ENCODE measurements at places on chromosomes 5 and 9.

GRCh38 chr5:13045897-13046551 lies 898.5 kb downstream of the DNAH5 start:
- DNase-seq, result no peak

- no peak for DNase-seq
Observed at GRCh38 chr5:133334796-133335639, 277.3 kb downstream of the FSTL4 start.

GRCh38 chr9:131125038-131125287 lies 423 bp upstream of the NUP214 start:
- no peak for DNase-seq

DNA sequence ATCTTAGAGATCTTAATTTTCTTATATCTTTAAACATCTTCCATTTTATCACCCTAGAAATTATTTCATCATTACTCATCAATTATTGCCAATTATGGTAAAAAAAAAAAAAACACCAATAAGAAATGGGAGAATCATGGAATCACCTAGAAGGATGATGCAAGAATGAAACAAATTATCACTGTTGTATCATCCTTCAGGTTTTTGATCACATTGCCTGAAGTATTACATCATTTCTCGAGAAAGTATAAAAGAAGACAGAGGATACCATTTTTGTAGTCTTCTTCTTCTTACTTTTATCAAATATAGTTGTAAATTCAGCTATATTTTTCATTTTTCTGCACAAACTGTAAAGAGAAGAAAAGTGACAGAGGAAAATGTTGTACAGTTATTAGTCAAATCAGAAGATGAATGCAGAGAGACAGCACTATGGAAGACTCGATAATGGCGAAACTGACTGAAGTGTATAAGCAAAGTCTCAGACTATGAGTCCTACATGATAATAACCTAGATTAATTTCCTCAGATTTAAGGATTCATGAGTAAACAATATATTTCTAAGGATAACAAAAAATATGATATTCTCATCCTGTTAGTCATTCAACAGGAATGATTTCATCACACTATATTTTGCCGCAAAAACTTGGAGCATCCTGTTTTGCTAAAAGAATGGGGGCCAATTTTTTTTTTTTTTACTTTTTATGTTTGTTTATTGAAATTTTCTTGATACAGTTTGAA lies 5.9 kb upstream of the STC2 start:
- no peak for DNase-seq

GRCh38 chr9:134970719-134971118 lies 53.0 kb upstream of the FCN1 start:
- DNase-seq, result no peak

DNA sequence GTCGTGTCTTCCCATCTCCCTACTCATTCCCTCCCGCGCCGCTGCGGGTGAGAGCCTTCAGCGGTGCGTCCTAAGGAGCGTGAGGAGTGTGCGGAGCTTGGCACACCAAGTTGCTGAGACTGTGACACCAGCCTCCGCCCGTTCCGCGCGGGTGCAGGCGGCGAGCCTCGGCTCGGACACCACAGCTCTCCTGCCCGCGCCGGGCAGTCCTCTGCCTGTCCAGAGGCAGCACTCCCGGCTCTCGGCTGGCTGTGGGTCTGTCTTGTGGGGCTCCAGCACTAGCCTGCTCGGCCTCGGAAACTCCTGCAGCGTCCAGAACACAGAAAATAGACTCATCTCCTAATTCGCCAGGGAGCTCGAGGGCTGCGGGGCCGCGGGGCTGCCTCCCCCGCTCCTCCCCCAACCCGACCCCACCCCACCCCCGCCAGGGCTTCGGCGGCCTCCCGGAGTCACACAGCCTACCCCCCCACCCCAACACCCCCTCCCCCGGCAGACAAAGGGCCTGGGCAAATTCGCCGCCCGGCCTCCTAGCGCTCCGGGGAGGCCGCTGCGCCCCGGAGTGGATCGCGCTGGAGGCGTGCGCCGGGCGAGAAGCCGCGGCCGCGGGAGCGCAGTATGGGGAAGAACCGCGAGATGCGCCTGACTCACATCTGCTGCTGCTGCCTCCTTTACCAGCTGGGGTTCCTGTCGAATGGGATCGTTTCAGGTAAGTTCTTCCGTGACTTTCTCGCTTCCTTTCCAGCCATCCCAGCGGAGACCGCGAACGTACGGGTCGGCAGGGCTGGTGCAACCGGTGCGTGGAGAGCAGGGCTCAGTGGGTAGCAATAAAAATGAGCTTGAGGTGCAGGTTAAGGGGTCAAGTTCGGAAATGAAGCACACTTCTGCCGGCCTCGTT lies at the start of gene ADAMTS19:
ADAMTS19 (plus strand) TSS at position 522 of the 895 bp plus-strand sequence; CDS start at position 616, 94 bp downstream.
- no peak for DNase-seq

DNA sequence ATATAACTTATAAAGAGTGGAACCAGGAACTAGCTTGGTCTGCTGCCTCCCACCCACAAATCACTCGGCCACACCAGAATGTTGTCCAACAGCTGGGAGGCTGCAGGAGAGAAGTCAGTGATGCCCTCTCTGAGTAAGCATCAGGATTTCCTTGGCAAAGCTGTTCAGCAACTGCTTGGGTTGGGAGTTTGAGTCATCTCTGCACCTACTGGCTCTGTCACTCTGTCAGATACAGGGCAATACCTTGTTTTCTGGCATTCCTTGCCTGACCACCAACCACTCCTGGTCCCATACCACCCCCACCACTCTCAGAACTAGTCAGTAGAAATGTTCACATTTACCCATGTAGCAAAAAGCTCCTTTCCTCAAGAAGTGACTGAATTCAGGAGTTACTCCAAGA lies 36.8 kb upstream of the GCNT4 start:
- DNase-seq, result no peak

GRCh38 chr9:90073186-90073945 lies 468.6 kb downstream of the GADD45G start:
- no peak for DNase-seq

GRCh38 chr9:115213818-115214334 lies 95.9 kb upstream of the TNC start:
- DNase-seq, result no peak

- no peak for DNase-seq
Observed at GRCh38 chr9:137480686-137481683, 21.9 kb upstream of the NSMF start.

DNA sequence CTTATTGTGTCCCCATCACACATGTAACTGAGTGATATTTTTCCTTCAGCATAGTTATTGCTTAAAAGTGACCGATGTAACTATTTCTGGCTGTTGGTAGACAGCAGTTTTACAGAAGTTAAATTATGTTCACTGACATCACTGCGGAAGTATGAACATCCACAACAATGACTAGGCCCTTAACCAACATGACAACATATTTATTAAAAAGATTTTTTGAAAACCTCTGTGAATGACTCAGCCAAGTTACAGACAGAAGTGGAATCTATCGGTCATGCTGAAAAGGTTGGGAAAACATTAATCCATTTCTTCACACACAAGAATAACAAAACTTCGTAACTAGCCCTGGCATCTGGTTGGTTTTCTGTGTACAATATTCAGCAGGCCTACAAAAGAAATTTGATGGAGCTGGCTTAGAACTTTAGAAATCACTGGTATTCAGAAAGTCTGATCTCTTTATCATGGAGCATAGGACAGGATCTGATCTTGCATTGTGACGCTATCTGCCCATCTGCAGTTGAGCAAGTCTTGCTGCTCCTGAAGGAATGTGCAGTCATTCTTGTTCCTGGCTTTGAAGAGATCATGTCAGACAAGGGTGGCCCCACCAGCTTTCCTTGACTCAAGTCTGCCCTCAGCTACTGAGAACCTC lies 6.5 kb downstream of the GLIS3 start:
- DNase-seq, result no peak

DNA sequence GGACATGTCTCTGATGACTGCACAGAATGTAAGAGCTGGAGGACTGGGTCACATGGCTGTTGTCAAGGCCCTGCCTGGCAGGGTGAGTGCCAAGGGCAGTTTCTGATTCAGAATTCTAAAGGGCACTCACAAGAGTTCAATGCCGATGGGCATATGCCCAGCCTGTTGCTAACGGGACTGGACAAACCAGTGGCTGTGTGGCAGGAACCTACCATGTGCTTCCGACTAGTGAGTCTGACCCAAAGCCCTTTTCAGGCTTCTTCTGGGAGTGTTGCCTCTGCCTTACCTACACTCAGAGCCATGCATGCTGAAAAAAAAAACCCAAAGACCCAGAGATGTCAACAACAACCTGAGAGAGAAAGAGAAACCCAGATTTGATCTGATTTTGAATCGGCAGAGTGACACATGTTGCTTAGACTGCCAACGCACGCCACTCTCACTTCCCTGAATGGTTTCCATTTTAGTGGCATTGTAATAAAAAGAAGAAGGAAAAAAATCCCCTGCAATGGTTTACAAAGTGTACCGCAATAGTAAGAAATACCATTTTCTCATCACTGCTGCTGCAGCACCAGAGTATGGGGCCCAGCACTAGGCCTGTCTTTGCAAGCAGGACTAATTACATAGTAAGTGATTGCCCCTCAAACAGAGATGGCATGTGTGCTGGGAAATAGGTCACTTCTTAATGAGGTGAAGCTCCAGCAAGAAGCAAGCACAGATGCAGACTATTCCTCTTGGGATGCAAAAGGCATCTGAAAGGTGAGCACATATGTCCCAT lies 194.3 kb downstream of the PALM2AKAP2 start:
- peak; percentile 52 for DNase-seq

DNA sequence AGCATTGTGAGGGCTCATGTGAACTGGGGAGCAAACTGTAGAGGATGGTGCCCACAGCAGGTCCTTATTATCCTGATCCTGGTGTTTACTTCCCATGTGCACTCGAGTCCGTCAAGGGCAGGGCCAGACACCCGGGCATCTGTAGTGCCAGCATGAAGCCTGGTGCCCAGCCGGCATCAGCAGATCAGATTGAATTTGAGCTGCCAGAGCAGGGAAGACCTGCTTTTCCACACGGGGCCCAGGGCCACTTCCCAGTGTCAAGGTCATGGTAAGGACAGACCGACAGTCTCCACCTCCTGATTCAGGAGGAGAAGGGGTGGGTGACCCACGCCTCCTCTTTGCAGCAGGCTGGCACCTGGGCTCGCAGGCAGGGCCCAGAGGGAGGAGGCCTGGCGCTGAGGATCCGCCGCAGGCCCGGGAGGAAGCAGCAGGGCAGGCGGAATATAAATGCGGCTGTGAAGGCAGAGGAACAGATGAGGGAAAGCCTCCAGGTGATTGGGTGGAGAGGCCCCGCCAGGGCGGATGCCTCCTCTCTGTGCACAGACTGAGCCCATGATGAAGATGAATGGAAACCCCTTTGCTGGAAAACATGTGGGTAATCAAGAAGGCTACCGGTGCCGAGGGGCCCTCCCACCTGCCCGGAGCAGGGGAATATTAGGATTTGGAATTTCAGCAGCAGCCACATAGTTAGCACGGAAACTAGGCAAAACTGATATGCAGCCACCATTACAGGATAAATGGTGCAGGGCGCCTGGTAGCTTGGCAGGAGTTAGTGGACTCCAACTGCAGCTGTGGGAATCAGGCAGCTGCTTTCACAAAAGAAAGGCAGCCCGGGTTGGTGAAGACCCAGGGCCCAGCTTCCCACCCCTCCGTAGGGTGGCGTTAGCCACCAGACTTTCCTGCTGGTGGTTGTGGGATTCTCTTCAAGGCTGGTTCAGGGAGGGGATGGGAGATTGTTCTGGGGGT lies 114.9 kb downstream of the GAPVD1 start:
- no peak for DNase-seq

- no peak for DNase-seq
Observed at GRCh38 chr5:35473589-35473988, 144.1 kb upstream of the SPEF2 start.

- no peak for DNase-seq
Observed at GRCh38 chr5:22964632-22965031, 111.5 kb upstream of the CDH12 start.

GRCh38 chr9:92276331-92277032 lies 17.0 kb downstream of the IARS1 start:
- DNase-seq, result no peak

- DNase-seq, result no peak
Observed at GRCh38 chr9:36748322-36748899, 175.7 kb downstream of the MELK start.

DNA sequence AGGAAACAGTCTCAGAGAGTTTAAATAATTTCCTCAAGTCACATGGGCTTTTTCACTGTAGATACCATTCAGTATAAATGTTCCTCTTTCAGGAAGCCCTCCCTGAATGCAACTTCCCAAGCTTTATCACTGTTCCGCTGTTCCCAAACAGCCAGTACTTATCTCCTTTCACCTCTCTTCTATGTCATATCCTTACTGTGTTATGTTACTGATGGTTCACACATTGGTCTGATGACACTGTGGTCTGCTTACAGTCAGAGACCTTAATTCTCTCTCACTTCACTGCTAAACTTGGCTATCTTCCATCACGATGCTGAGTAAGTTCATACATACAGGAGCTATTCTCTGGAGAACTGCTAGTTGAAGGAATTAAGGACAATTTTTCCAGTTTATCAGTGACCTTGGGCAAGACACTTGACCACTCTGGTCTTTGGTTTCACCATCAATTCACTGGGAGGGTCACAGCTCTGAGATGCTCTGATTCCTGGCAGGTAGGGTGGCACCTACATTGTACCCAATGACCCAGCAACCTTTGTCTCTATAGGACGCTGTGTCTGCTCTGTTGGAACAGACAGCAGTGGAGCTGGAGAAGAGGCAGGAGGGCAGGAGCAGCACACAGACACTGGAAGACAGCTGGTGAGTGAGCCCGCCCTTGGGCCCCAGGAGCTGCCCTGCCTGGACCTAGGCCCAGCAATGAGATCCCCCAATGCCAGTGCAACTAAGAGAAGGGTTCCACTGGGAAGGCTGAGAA lies 42.1 kb upstream of the RARS1 start:
- DNase-seq, result no peak

- DNase-seq, result no peak
Observed at GRCh38 chr9:99966716-99967115, 60.3 kb downstream of the STX17 start.

- DNase-seq, result no peak
Observed at GRCh38 chr5:172777881-172778814, 7.2 kb upstream of the DUSP1 start.

GRCh38 chr9:32572900-32573523 lies at the start of gene NDUFB6:
Gene NDUFB6 (minus strand): TSS chr9:32573159. CDS start chr9:32573060, 99 bp downstream.
- peak; percentile 92 for DNase-seq

- DNase-seq, result no peak
Observed at GRCh38 chr5:98454407-98454806, 319.1 kb upstream of the RGMB start.

- no peak for DNase-seq
Observed at GRCh38 chr9:134214766-134215419, 50.5 kb upstream of the RNU6ATAC start.

DNA sequence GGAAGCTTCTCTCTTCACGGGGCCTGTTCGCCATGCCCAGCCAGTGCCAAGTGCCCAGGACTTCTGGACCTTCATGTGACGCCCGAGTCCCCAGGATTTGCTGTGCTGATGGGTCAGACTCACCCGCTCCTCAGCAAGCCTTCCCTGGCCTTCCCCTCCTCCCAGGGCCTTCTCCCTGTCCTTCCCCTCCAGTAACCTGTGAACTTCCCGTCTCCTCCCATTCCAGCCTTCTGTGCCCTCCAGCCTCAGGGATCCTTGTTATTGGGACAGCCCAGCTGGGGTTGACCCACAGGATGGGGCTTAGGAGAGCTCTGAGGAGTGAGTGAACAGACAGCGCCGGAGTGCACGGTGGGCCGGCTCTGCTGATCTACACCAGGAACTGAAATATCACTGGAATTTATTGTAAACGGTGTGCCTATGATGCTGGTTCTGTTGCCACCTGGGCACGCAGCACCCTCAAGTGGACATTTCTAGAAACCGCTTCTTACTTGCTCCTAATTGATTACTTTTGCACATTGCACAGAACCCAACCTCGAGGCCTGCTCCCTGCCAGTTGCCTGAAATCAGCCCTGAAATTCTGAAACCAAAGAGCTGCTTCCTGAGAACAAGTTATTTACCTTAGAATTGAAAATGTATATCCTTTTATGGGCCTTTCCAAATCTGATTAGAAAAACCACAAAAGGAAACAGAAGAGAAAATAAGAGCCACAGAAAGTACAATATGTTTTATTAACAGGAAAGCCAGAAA lies 1.5 kb downstream of the SPAAR start:
- DNase-seq, result no peak

Data from activated CD4-positive, CD25-positive, alpha-beta regulatory T cell treated with anti-CD3 and anti-CD28 coated beads, Interleukin-2, amount 50 U/mL, for 72 hours (primary cell).